ENCODE measurements at places on chromosomes 7 and 10. TPM values are rescaled to one million over a fixed set of nuclear protein-coding genes. Genes with fewer than 3 reads are reported as not detected.

DNA sequence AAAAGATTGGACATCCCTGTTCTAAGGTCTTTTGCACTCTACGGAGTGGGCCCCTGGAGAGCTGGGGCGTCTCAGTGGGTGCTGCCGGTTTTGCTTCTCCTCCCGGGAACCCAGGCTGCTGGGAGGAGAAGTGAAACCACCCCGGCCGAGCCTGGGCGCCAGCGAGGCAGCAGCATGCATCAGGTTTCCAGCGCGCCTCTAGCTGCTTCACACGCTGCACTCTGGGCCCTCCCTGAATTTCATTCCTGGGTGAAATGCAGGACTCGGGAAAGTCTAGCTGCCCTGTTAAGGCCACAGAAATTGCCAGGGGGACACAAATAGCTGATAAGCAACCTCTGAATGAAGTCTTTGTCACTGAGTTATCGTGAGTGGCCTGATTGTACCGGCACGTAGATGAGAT lies 127.4 kb downstream of the TRRAP start:
- H3K27ac ChIP-seq = no peak overlapping the region
- peaks cover 16% of the 10 kb centered on the region for H3K36me3 ChIP-seq
- H3K27me3 ChIP-seq = no peaks in the 10 kb centered on the region

- no peaks in the 10 kb centered on the region for H3K36me3 ChIP-seq
- H3K4me3 ChIP-seq = no peak overlapping the region
- no peaks in the 10 kb centered on the region for H3K4me1 ChIP-seq
- no peak overlapping the region for H3K27ac ChIP-seq
Observed at GRCh38 chr10:53276797-53277196, 504.2 kb upstream of the MBL2 start.

- H3K27ac ChIP-seq = no peak overlapping the region
- peaks cover 13% of the 10 kb centered on the region for H3K4me1 ChIP-seq
- H3K36me3 ChIP-seq = peaks cover 2% of the 10 kb centered on the region
- DNase-seq = no peak
- no peaks in the 10 kb centered on the region for H3K27me3 ChIP-seq
Observed at GRCh38 chr7:27767374-27767773, 27.4 kb downstream of the TAX1BP1 start.

DNA sequence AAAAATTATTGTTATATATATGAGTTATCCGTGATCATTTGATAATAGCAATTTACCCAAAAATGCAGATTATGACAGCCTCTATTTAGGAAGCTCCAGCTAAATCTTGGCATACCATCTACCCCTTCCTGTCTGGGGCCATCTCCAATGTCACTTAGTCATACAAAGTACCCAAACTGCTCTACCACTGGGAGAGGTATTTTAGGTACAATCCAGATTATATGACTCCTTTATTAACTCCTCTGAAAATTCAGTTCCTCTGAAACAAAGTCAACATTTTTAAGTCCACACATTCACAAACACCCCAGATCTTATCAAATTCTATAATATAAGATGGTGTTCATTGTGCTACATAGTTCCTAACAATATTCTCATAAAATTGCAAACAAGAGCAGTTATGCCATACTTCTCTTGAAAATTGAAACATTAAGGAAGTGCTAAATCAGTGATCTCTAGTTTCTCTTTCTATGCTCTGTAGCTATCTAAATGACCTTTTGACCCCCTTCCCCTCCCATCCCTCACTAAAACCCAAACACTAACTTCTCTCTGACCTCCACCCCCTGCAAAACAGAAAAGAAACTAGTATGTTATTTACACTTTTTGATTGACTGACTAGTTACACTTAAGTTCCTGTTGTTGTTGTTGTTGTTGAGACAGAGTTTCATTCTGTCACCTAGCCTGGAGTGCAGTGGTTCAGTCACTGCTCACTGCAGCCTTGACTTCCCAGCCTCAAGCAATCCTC lies 16.4 kb downstream of the HOXA1 start:
- no peaks in the 10 kb centered on the region for H3K36me3 ChIP-seq
- H3K27me3 ChIP-seq = no peaks in the 10 kb centered on the region
- H3K27ac ChIP-seq = no peak overlapping the region
- no peak for DNase-seq
- H3K4me1 ChIP-seq = no peaks in the 10 kb centered on the region
- H3K4me3 ChIP-seq = no peak overlapping the region

GRCh38 chr7:39027491-39027890 lies 49.8 kb downstream of the POU6F2 start:
- no peak for DNase-seq
- no peaks in the 10 kb centered on the region for H3K4me1 ChIP-seq
- H3K27me3 ChIP-seq = no peaks in the 10 kb centered on the region

- no peak overlapping the region for H3K4me3 ChIP-seq
- no peaks in the 10 kb centered on the region for H3K27me3 ChIP-seq
- H3K36me3 ChIP-seq = peaks cover 6% of the 10 kb centered on the region
- H3K4me1 ChIP-seq = peaks cover 45% of the 10 kb centered on the region
- no peak overlapping the region for H3K27ac ChIP-seq
Observed at GRCh38 chr7:44471436-44471835, 19.0 kb downstream of the NUDCD3 start.

DNA sequence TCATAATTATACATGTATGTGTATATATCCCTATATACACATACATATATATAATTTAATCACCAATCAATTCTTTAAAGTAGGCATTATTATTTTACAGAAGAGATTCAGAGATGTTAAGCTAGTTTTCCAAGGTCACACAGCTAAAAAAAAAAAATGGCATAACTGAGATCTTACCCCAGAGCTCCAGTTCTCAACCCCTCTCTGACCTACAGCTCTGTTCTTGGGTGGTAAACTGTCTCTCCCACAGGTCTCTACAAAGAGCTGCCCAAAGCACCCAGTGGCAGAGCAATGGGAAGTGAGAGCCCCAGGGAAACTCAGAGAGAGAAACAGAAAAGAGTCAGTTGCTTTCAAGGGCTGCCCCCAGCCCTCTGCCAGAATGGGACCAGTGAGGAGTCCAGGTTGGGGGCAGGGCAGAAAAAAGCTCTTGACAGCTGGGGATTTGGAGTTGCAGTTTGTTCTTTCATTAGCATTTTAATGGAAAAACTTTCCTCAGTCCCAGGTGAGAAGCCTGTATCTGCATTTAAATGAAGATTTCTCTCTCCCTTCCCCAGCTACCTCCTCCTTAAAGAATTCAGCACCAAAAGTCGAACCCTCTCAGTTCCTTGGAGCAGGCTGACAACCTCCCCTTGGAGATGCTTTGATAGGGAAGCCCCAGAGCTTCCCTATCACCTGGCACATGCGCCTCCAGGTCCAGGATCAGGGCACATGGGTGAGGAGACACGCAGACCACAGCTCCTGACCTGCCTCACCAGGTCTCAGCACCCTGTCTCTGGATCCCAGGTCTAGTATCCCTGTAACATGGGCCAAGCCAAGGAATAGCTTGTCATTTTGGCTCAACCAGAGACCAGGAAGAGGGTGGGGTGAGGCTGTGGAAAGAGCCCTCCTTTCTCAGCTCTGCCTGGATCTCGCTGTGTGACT lies 388.1 kb downstream of the PLXNA4 start:
- DNase-seq = no peak
- no peak overlapping the region for H3K4me3 ChIP-seq
- H3K36me3 ChIP-seq = no peaks in the 10 kb centered on the region
- no peaks in the 10 kb centered on the region for H3K27me3 ChIP-seq
- H3K27ac ChIP-seq = no peak overlapping the region

DNA sequence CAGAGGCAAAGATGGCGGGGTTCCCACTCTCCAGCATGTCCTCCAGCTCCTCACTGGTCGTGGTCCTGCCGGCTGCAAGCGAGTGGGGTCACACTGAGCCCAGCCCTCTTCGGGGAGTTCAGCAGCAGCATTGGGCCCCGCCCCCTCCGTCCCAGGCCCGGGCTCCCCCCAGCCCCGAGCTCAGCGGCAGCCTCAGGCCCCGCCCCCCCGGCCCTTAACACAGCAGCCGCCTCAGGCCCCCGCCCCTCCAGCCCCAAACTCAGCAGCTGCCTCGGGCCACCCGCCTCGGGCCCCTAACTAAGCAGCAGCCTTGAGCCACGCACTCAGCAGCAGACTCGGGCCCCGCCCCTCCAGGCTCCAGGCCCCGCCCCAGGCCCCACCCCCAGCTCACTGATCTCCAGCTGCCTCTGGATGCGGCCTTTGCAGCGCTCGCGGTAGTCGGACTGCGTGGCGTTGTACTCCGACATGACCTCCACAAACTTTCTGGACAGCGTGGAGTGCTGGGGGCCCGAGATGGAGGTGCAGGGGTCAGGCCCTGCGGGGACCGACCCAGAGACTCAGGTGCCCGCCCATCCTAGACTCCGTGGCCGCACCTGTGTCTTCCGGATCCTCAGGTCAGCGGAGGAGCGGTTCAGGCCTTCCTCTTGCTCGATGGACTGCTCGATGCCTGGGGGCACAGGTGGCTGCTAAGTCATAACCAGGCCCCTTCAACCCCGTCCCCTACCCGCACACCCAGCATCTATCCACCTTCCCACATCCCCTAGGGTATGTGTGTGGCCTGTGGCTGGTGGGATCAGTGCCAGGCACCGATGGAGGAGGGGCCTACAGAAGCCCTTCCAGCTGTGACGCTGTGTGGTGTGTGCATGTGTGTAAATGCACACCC lies 15.5 kb downstream of the STX1A start:
- no peaks in the 10 kb centered on the region for H3K27me3 ChIP-seq
- H3K36me3 ChIP-seq = peaks cover 4% of the 10 kb centered on the region
- H3K4me3 ChIP-seq = no peak overlapping the region
- H3K27ac ChIP-seq = no peak overlapping the region

GRCh38 chr7:40197527-40197926 lies 62.7 kb downstream of the SUGCT start:
- H3K4me3 ChIP-seq = no peak overlapping the region
- no peaks in the 10 kb centered on the region for H3K27me3 ChIP-seq
- DNase-seq = no peak
- no peaks in the 10 kb centered on the region for H3K36me3 ChIP-seq
- no peak overlapping the region for H3K27ac ChIP-seq

DNA sequence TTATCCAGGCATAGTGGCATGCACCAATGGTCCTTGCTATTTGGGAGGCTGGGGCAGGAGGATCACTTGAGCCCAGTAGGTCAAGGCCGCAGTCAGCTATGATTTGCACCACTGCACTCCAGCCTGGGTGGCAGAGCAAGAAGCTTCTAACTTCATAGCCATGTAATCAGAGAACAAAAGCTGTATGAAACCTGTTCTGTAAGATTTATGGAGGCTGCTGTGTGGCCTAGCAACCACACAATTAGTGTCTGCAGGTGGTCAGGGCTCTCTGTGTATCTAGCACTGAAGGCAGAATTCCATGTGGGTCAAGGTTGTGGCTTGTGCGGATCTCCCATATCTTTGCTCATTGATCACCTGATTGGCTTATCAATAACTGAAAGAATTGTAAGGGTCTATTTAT lies 221.5 kb upstream of the FOXK1 start:
- H3K36me3 ChIP-seq = no peaks in the 10 kb centered on the region
- no peak for DNase-seq
- H3K4me3 ChIP-seq = no peak overlapping the region
- peaks cover 5% of the 10 kb centered on the region for H3K27me3 ChIP-seq
- H3K27ac ChIP-seq = no peak overlapping the region

DNA sequence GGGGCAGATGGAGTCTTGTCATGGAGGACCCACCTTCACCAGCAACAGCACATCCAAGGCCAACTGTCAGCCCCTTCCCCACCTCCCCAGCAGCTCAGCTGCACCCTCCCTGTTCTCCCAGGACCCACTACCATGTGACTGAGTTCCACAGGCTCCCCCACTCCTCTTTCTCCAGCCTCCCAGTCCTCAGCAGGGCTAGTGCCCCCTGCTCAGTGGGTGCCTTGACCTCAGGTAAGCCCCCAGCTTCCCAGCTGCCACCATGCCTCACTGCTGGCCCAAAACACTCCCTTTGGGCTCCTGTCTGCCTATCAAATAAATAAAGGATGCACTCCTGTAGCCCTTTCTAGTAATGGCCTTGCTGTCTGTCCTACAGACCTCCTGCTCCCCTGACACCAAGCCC lies 174.4 kb downstream of the SLIT1 start:
- peaks cover 16% of the 10 kb centered on the region for H3K36me3 ChIP-seq
- DNase-seq = no peak
- H3K27me3 ChIP-seq = no peaks in the 10 kb centered on the region
- H3K4me3 ChIP-seq = no peak overlapping the region
- no peak overlapping the region for H3K27ac ChIP-seq

DNA sequence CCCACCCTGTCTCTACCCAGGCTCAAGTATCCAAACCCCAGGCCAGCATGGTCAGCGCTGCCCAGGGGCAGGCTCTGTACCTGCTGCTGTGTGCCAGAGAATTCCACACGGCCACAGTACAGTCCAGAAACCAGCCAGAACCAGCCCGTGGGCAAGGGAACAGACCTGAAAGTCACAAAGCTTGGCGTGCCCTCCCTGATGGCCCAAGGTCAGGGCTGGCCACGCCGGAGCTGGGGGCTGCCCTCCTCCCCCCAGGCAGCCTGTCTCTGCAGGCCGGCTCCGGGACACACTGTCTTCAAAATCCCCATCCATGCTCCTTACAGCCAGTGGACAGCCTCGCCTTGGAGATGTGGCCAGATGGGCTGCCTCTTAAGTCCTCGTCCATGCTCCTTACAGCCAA lies 78.4 kb downstream of the CTBP2 start:
- no peak for DNase-seq
- H3K27ac ChIP-seq = no peak overlapping the region
- H3K4me3 ChIP-seq = no peak overlapping the region
- no peaks in the 10 kb centered on the region for H3K4me1 ChIP-seq

DNA sequence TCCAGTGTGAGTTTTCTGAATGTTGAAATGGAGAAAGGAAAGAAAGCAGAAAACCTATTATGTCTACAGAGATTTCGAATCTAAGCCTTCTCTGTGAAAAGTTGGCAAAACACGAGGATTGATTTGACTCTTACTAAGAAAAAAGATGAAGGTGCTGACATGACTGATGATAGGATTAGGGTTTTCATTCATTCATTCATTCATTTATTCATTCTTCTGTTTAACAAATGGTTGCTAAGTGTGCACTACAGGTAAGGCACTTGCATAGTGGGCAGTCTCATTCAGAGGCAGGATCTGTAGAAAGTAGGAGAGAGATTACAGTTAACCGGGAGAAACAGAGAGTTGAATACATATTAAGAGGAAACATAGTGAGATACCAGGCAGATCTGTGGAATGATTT lies 137.1 kb downstream of the ZNF365 start:
- H3K27ac ChIP-seq = no peak overlapping the region
- DNase-seq = no peak
- H3K4me1 ChIP-seq = no peaks in the 10 kb centered on the region
- H3K27me3 ChIP-seq = peaks cover 8% of the 10 kb centered on the region
- H3K4me3 ChIP-seq = no peak overlapping the region
- H3K36me3 ChIP-seq = no peaks in the 10 kb centered on the region

- no peaks in the 10 kb centered on the region for H3K27me3 ChIP-seq
- H3K36me3 ChIP-seq = no peaks in the 10 kb centered on the region
- H3K4me3 ChIP-seq = no peak overlapping the region
- DNase-seq = no peak
- H3K4me1 ChIP-seq = no peaks in the 10 kb centered on the region
Observed at GRCh38 chr7:75010036-75010435, 45.5 kb downstream of the CASTOR2 start.

The SPDYE5 gene
- total RNA-seq = not detected

The ANKRD61 gene
- not detected for total RNA-seq

The AGAP5 gene
- total RNA-seq = 11.5 TPM

The CLDN15 gene
- 28.7 TPM for total RNA-seq

The FLNC gene
- 0.02 TPM for total RNA-seq

The CALML3 gene
- total RNA-seq = not detected

The MMD2 gene
- total RNA-seq = not detected

Data from activated T-cell treated with anti-CD3 and anti-CD28 coated beads, Interleukin-2, amount 50 U/mL, for 72 hours (primary cell).